ENCODE measurements at places on chromosomes 4 and X. TPM values are rescaled to one million over a fixed set of nuclear protein-coding genes. Genes with fewer than 3 reads are reported as not detected.

DNA sequence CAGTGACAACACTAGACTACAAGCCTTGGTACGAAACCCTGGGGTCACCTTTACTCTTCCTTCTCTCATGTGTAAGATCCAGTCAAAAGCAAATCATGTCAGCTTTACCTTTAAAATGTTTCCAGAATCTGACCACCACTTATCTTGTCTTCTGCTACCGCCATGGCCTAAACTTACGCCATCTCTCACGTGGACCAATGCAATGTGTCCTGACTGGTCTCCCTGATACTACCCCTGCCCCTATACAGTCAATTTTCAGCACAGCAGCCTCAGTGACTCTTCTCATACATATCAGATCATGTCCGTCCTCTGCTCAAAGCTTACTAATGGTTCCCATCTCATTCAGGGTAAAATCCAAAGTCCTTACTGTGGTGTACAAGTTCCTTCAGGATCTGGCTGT lies 15.0 kb upstream of the MAML3 start:
- H3K36me3 ChIP-seq = no peaks in the 10 kb centered on the region
- H3K27ac ChIP-seq = no peak overlapping the region
- H3K4me1 ChIP-seq = no peaks in the 10 kb centered on the region
- DNase-seq = no peak

GRCh38 chr4:172411149-172411548 lies 597.9 kb downstream of the GALNTL6 start:
- no peaks in the 10 kb centered on the region for H3K36me3 ChIP-seq
- no peak for DNase-seq
- no peaks in the 10 kb centered on the region for H3K4me1 ChIP-seq
- no peak overlapping the region for H3K27ac ChIP-seq
- no peaks in the 10 kb centered on the region for H3K27me3 ChIP-seq

ABRAXAS1 gene
- 32.1 TPM for total RNA-seq

SYP gene
- 10.8 TPM for total RNA-seq

EGF gene
- total RNA-seq = 2.6 TPM

SLC38A5 gene
- total RNA-seq = 73.8 TPM

SLC2A9 gene
- total RNA-seq = 0.20 TPM

- DNase-seq = no peak
- H3K4me1 ChIP-seq = no peaks in the 10 kb centered on the region
- no peak overlapping the region for H3K4me3 ChIP-seq
- no peak overlapping the region for H3K27ac ChIP-seq
- H3K27me3 ChIP-seq = no peaks in the 10 kb centered on the region
These were observed 85.9 kb downstream of the ZAR1 start for GRCh38 chr4:48575964-48576363.

TCEAL2 gene
- 15.1 TPM for total RNA-seq

GRCh38 chr4:81352446-81352835 lies 119.3 kb downstream of the RASGEF1B start:
- DNase-seq = no peak
- H3K4me3 ChIP-seq = no peak overlapping the region
- H3K4me1 ChIP-seq = no peaks in the 10 kb centered on the region
- no peaks in the 10 kb centered on the region for H3K27me3 ChIP-seq
- no peak overlapping the region for H3K27ac ChIP-seq

PNCK gene
- 4.3 TPM for total RNA-seq

- no peaks in the 10 kb centered on the region for H3K36me3 ChIP-seq
- no peak overlapping the region for H3K27ac ChIP-seq
These were observed 422.3 kb downstream of the MAPK10 start for GRCh38 chr4:85937507-85937906.

RENBP gene
- total RNA-seq = 11.9 TPM

- H3K36me3 ChIP-seq = no peaks in the 10 kb centered on the region
- no peak overlapping the region for H3K4me3 ChIP-seq
- no peaks in the 10 kb centered on the region for H3K4me1 ChIP-seq
- H3K27me3 ChIP-seq = no peaks in the 10 kb centered on the region
- H3K27ac ChIP-seq = no peak overlapping the region
These were observed 13.8 kb upstream of the PLXNB3 start for GRCh38 chrX:153750127-153750774.

- no peaks in the 10 kb centered on the region for H3K36me3 ChIP-seq
- no peak overlapping the region for H3K4me3 ChIP-seq
- H3K27me3 ChIP-seq = no peaks in the 10 kb centered on the region
These were observed 31.1 kb upstream of the WDR17 start for GRCh38 chr4:176034499-176034898.

DNA sequence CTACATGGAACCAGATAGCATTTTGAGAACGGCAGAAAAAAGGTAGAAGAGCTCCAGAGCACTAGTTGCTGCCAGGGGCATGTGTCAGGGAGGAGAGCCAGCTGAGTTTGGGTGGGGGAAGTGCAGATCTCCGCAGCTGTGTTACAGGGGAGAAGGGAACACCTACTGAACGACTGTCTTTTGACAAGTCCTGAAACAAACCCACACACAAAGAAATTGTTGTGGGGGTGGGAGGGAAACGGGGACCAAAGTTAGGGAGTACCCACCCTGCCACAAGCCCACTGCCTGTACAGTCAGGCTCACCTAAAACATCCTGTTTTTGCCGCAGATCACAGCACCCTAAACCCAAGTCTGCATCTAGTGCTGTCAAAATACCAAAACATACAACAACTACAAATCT lies 55.5 kb downstream of the LEF1 start:
- no peak for DNase-seq
- no peak overlapping the region for H3K4me3 ChIP-seq
- no peaks in the 10 kb centered on the region for H3K36me3 ChIP-seq
- H3K27ac ChIP-seq = no peak overlapping the region
- no peaks in the 10 kb centered on the region for H3K27me3 ChIP-seq

- no peak overlapping the region for H3K27ac ChIP-seq
- no peaks in the 10 kb centered on the region for H3K4me1 ChIP-seq
- no peak for DNase-seq
- no peak overlapping the region for H3K4me3 ChIP-seq
These were observed 3.9 kb upstream of the GLRB start for GRCh38 chr4:157072002-157072401.

GATA1 gene
- total RNA-seq = not detected

DNA sequence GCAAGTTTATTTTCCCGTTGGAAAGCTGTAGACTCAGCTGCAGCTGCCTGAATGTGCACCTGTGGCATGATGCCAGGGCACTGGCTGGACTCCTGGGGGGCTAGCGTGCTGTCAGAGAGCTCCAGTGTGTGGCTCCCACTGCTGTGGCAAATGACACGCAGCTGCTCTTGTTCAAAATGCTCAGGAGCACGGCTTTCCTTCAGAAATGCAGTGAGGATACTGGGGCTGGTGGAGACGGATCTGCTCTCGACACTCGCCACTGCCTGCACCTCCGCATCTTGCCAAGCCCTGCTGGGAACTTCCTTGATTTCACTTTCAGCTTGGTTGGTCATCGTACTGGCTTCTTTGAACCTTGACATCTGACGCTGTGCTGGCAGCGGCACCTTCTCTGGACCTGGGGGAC lies 58.7 kb downstream of the GPRIN3 start:
- H3K27ac ChIP-seq = no peak overlapping the region
- no peaks in the 10 kb centered on the region for H3K36me3 ChIP-seq
- H3K27me3 ChIP-seq = no peaks in the 10 kb centered on the region
- H3K4me3 ChIP-seq = no peak overlapping the region
- no peak for DNase-seq
- no peaks in the 10 kb centered on the region for H3K4me1 ChIP-seq

MAGED4 gene
- total RNA-seq = 62.3 TPM

UGT8 gene
- 24.0 TPM for total RNA-seq

TAPT1 gene
- 15.3 TPM for total RNA-seq

- H3K36me3 ChIP-seq = no peaks in the 10 kb centered on the region
- H3K27ac ChIP-seq = no peak overlapping the region
- no peak for DNase-seq
- no peaks in the 10 kb centered on the region for H3K4me1 ChIP-seq
These were observed 14.4 kb upstream of the DCAF8L1 start for GRCh38 chrX:27995611-27996010.

GRCh38 chr4:56972809-56973208 lies 4.6 kb downstream of the NOA1 start:
- peaks cover 24% of the 10 kb centered on the region for H3K36me3 ChIP-seq
- no peaks in the 10 kb centered on the region for H3K27me3 ChIP-seq
- no peak overlapping the region for H3K4me3 ChIP-seq
- H3K4me1 ChIP-seq = no peaks in the 10 kb centered on the region

GRCh38 chrX:49164589-49165360 lies 2.2 kb downstream of the MAGIX start:
- peaks cover 1% of the 10 kb centered on the region for H3K4me1 ChIP-seq
- no peak for DNase-seq
- H3K4me3 ChIP-seq = no peak overlapping the region
- no peaks in the 10 kb centered on the region for H3K36me3 ChIP-seq

GRCh38 chr4:103915224-103915869 lies 195.6 kb upstream of the TACR3 start:
- H3K4me3 ChIP-seq = no peak overlapping the region
- no peak for DNase-seq
- H3K27me3 ChIP-seq = no peaks in the 10 kb centered on the region

DNA sequence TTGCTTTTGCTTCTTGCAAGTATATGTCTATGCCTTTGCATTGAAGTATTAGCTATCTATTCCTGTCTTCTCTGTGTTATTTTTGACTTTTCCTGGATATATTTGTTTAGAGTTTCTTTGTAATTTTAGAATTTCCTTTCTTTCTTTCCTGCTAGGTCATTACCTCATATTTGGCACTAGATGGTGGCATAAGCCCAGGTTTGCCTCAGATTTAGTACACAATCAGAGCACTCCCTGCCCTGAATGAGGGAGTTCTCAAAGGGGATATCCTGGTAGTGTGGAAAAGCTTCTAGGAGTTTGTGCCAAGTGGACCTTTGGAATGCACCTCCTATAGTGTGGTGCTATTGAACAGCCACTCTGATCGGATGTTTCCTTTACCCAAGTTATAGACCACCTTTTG lies 181.6 kb downstream of the UGT8 start:
- no peak overlapping the region for H3K4me3 ChIP-seq
- no peaks in the 10 kb centered on the region for H3K36me3 ChIP-seq
- no peak for DNase-seq

DNA sequence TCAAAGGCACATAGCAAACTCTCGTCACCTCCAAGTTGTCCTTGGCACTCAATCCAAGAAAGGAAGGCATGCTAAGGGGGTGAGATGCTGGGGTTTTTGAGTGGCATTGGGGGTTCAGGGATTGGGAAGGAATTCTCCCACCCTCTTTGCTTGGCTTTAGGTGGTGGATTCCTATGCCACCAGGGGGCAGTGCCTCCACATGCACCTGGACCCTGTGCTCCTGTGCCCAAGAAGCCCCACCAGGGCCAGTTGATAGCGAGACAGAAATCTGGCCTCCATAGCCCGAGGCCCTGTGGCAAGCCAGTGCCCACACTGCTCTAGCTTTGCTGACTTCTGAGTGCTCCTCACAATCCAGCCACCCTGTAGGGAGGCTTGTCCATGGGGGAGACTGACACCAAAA lies 2.0 kb upstream of the FATE1 start:
- H3K36me3 ChIP-seq = no peaks in the 10 kb centered on the region
- no peak overlapping the region for H3K27ac ChIP-seq
- H3K4me3 ChIP-seq = no peak overlapping the region
- H3K4me1 ChIP-seq = peaks cover 2% of the 10 kb centered on the region
- no peak for DNase-seq

GRCh38 chr4:148445071-148445859 lies 3.1 kb upstream of the NR3C2 start:
- H3K4me3 ChIP-seq = peak overlapping the region; percentile 74
- no peak for DNase-seq
- H3K27me3 ChIP-seq = peaks cover 31% of the 10 kb centered on the region
- peaks cover 3% of the 10 kb centered on the region for H3K4me1 ChIP-seq
- H3K36me3 ChIP-seq = no peaks in the 10 kb centered on the region

DNA sequence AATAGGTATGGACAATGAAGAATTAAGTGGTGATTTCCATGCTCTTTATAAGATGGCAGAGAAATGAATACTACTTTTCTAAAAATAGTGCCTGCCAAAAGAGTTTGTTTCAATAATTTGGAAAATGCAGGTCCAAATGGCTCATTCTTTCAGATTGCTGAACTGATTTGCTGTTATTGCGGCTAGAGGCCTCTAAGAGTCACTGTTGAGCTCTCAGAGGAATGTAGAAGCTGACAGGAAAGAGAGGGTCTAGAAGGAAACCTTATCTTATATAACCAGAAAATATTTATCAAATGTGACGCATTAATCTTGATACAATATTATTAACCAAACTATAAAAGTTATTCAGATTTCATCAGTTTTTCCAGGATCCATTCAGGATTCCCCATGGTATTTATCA lies 65.7 kb upstream of the PAGE1 start:
- no peaks in the 10 kb centered on the region for H3K36me3 ChIP-seq
- no peaks in the 10 kb centered on the region for H3K4me1 ChIP-seq
- H3K4me3 ChIP-seq = no peak overlapping the region
- no peak for DNase-seq
- H3K27me3 ChIP-seq = no peaks in the 10 kb centered on the region
- H3K27ac ChIP-seq = no peak overlapping the region

GRCh38 chr4:128502818-128503527 lies 215.4 kb upstream of the PGRMC2 start:
- no peak for DNase-seq
- H3K4me1 ChIP-seq = no peaks in the 10 kb centered on the region
- no peaks in the 10 kb centered on the region for H3K27me3 ChIP-seq
- no peak overlapping the region for H3K27ac ChIP-seq

DNA sequence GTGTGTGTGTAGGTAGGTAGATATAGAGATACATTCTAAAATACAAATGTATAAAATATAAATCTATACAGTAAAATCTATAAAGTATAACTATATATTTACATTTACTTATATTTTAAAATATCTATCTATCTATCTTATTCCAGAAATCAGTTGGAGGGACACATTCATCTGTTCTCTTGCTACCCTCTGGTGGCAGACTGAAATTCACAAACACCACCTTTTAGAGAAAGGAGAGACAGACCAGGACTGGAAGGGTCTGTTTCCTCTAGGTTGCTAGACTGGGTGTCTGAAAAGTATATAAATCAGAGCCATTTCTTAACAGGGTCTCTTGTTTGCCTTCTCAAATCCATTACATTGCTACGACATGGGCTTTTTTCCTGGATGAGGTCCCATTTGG lies 343.0 kb downstream of the OPHN1 start:
- H3K4me3 ChIP-seq = no peak overlapping the region
- DNase-seq = no peak
- no peaks in the 10 kb centered on the region for H3K4me1 ChIP-seq
- H3K36me3 ChIP-seq = no peaks in the 10 kb centered on the region
- no peaks in the 10 kb centered on the region for H3K27me3 ChIP-seq

GRCh38 chr4:101346351-101347266 lies 717 bp downstream of the PPP3CA start:
- H3K4me3 ChIP-seq = peak overlapping the region; percentile 82
- H3K4me1 ChIP-seq = peaks cover 2% of the 10 kb centered on the region
- no peaks in the 10 kb centered on the region for H3K36me3 ChIP-seq
- H3K27ac ChIP-seq = no peak overlapping the region
- DNase-seq = peak; percentile 70

PPARGC1A gene
- total RNA-seq = 1.4 TPM

All from H1 (cell line).